ENCODE measurements at places on chromosomes 2 and 18.

DNA sequence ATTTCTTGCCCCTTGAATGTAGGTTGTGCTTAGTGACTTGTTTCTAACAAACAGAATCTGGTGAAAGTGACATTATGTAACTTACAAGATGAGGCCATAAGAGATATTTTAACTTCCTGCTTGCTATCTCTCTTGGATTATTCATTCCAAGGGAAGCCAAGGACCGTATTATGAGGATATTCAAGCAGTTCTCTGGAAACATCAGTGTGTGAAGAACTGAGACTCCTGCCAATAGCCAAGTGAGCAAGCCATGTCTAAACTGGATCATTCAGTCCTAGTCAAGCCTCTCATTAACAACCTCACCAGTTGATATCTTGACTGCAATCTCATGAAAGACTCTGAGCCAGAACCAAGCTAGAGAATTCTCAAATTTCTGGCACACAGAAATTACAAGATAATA, 765.1 kb upstream of the SLC8A1 start:
- DNase-seq: peak; percentile 8

DNA sequence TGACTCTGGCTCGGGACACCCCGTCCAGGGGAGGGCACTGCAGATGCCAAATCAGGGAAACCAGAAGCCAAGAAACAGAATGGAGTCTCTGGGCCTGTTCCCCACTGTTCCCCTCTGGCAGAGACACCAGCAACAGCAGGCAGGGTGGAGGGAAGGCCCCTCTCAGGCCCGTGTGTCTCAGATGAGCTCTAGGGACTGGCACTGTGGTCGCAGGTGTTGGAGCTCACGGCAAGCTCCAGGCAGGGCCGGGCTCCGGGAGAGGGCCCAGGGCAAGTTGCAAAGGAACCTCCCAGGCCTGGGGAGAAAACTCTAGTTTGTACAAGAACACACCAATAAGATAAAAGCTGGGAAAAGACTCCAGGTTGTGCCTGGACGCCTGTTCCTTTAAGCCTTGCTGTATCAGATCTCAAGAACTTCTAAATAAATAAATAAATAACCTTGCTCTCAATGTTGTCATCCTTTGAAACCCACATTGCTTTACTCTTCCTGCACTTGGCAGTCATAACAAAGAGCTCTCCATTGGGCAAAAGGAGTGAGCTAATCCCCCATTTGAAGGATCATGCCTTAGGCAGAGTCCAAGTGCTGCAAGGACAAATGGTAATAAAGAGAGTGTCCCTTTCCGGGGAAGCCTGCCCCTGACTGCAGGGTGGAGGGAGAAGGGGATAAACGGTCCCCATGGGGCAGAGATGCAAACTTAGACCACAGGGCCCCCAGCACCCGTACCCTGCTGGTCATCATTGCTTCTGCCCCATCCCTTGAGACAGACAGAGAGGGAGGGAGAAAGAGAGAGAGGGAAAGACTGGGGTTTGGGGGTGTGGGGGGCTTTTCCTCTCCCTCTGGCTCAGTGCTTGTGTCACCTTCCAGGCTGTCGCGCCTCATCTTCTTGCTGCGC, 33.3 kb downstream of the CNGA3 start:
- DNase-seq: no peak

GRCh38 chr2:105494683-105495425, 96.0 kb upstream of the FHL2 start:
- no peak for DNase-seq

DNA sequence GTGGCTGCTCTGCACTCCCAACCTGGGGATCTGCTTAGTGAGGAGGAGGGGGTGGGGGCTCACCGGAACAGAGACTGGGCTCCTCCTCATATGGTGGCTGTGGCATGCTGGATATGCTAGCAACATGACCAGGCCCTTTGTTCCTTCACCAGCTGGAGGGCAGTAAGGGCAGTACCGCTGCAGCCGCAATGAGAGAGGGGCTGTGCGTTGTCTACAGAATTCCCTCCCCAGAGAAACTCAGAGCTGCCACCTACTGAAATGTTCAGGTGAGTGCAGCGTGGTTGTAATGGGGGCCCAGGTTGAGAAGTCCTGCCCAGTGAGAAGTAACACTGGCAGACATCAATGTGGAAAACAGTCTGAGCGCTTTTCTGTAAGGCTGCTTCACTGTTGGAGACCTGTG, 1211.9 kb upstream of the NXPH2 start:
- DNase-seq: no peak

GRCh38 chr2:96213379-96213778, 4.8 kb upstream of the STARD7 start:
- no peak for DNase-seq

- no peak for DNase-seq
These were observed 37.4 kb downstream of the TNP1 start for GRCh38 chr2:216822470-216822869.

- DNase-seq: no peak
These were observed 62.4 kb upstream of the EFEMP1 start for GRCh38 chr2:55986001-55986400.

- no peak for DNase-seq
These were observed 41.7 kb downstream of the RAMP1 start for GRCh38 chr2:237900891-237901831.

DNA sequence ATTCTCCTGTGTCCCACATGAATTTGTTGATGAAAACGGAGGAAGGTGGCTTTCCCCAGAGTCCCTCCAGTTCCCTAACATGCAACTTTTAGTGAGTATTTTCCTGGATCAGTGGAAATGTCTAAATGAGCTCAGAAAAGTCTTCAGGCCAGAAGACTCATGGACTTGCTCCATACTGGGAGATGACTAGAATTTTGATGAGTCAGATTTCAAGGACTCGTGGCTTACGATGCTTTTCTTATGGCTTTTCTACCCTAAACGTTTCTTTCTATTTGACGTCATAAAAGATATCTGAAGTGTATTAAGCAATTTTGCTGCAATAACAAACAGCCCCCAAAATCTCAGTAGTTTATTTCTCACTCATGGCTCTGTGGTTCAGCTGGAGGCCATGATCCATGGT, 397.6 kb downstream of the FBXO15 start:
- DNase-seq: no peak

- no peak for DNase-seq
These were observed 50.3 kb downstream of the SS18 start for GRCh38 chr18:26040051-26040656.

DNA sequence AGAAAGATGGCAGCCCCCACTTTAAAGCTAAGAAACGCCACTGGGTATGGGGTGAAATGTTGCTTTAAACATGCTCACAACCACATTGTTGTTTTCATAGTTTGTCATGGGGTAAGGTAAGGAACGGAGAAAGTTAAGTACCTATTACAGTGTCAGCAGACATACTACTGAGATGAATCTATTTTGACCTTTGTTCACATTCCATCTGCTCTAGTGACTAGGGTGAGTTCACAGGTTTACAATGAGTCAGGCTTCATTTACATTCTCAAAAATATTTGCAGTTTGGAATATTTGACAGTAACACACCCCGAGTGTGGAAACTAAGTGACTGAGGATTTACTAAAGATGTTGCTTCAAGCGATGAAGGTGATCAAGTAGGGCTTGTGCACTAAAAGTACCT, 428.7 kb upstream of the ACVR2A start:
- no peak for DNase-seq

DNA sequence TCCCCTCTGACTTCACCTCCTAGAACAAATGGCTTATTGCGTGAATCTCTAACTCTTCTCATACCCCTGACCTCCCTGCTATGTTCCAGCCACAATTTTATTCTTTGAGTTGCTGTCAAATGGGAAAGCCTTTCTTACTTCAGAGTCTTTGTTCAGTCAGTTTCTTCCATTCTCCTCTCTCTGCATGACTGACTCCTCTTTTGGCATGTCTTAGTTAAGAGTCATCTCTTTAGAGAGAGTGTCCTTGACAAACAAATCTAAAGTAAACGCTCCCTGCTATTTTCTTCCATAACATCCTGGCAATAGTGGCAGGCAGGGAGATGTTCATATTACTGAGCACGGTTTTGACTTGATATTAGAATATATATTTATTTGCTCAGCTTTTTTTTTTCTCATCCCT, 170.7 kb upstream of the ERBB4 start:
- DNase-seq: no peak

GRCh38 chr2:169007941-169008340, 23.2 kb downstream of the ABCB11 start:
- no peak for DNase-seq

All from hindlimb muscle (tissue), 1 donor.